CD4-positive, alpha-beta T cell (primary cell): ENCODE measurements at places on chromosomes 5 and 9. TPM values are rescaled to one million over a fixed set of nuclear protein-coding genes. Genes with fewer than 3 reads are reported as not detected.

DNA sequence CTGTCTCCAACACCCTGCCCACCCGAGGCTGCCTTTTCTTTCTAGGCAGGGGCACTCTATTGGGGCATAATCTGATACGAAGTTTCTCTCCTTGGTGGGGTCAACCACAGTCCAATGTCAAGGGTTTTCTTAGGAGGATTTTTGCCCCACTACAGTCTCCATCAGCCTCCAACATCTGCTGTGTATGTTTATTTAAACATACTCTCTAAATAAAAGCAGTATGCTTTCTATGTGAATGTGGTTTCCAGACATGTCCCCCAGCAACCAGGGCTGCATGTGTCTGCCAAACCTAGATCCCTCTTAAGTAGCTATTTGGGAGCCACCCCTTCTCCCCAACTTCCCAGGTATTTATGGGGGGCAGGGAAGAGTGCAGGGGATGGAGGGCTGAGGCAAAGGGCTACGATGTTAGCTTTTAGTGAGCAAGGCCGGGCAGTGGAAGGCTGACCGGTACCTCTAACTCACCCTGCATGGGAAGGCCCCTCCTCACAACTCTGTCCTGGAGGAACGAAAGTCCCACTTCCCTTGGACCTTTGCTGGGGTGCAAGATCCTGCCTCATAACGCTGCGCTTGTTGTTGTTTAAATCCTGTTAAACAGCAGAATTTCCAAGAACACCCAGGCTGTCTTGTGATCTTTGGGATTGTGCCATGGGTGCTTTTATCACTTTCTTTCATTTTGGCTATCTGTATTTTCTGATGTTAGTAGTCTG, 75.4 kb downstream of the NREP start:
- DNase-seq, result no peak

DNA sequence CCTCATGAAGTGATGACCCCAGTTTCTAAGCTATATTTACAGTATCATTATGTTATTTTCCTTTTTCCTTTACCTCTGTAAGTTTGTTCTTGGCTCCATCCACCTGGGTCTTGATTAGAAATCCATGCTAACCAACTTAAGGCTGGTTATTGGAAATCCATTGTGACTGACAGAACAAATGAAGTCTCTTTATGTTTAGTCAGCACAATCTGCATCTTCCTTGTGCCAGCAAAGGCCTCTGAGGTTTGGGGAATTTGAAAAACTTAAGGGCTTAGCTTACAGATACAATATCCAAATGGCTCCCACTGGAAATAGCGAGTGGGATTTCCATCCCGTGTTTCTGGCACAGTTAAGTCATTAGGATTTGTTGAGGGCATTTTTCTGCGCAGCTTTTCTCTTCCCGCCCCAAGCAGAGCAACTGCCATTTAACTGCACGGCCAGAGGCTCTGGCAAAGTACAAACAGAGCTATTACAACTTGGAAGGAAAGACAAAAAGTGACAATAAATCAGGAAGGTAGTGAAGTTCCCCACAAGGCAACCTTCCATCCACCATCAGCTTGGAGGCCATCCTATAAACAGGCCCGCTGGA, 64.2 kb downstream of the DCP2 start:
- no peak for DNase-seq

Gene FABP6
- total RNA-seq, result not detected

Gene TAF11L3
- not detected for total RNA-seq

Gene PITX1
- not detected for total RNA-seq

Gene GLT6D1
- not detected for total RNA-seq
